Panc1 (cell line): ENCODE measurements at places on chromosomes 16 and 17.

DNA sequence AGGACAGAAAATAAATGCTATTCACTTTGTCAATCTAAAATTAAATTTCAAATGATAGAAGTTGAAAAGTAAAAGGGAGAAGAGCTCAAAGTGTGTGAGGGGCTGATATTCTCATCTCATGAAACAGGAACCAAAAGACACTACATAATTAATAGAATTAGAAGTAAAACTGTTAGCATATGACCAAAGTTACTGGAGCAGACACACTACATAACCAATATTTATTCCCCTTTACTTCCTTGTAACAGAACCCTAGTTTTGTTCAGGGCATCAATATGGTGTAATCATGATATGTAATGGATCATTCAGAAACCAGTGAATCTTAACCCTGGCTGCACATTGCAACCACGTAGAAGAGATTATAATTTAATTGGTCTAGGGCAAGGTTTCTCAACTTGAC, 109.5 kb upstream of the SIAH1 start:
- DNase-seq: no peak

GRCh38 chr16:90018652-90019542, at the start of gene DBNDD1:
Gene DBNDD1 (minus strand): TSS chr16:90019456. CDS start chr16:90019341, 115 bp downstream.
- DNase-seq: no peak

DNA sequence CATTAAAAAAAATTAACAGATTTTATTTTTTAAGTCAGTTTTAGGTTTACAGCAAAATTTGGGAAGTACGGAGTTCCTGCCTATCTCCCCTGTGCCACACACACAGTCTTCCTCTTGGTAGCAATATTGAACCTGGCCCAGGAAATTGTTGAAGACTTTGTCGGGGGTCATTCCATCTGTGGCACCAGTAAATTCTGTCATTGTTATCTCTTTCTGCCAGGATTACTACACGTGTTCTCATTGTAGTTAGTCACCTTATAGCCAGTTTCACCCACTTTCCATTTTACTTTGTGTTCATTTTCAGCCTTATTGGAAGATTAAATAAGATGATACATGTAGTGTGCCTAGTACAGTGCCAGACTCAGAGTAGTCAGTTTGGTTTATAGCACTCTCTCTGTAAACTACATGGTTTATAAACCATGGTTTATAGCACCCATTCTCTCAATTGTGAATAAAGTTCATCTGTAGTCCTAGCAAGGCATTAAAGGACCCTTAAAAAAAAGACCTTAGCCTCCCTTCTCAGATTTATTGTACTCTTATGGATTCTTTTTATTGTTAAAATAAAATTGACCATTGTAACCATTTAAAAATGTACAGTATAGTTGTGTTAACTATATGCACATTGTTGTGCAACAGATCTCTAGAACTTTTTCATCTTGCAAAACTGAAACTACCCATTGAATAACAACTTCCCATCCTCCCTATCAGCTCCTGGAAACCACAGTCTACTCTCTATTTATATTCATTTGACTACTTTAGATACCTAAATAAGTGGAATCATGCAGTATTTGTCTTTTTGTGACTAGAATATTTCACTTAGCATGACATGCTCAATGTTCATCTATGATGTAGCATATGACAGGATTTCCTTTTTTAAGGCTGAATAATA, 36.1 kb downstream of the NLK start:
- DNase-seq: no peak

GRCh38 chr16:1771188-1771863, at the start of gene NME3:
Gene NME3 (minus strand): TSS chr16:1771543. CDS start chr16:1771534, 9 bp downstream.
- DNase-seq: no peak

GRCh38 chr17:47980541-47980940, 9.6 kb downstream of the CDK5RAP3 start:
- no peak for DNase-seq

DNA sequence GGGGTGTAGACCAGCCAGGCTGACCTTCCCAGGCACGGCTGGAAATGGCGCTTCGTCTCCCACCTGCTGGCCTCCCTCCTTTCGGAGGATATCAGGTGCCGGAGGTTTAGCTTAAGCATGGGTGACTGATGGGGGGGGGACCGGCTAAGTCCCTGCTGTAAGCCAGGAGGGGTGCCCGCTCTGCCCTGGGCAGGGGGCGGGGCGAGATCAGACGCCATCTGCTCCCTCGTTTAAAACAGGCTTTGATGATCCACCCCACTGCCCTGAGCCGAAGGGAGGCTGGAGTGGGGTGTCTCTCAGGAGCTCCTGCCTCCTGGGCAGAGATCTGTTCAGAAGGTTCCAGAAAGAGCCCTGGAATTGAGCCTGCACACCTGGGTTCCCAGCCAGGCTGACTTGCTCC, 26.0 kb downstream of the C16orf74 start:
- no peak for DNase-seq

- no peak for DNase-seq
Observed at GRCh38 chr17:79939755-79940458, 95.8 kb downstream of the TBC1D16 start.

DNA sequence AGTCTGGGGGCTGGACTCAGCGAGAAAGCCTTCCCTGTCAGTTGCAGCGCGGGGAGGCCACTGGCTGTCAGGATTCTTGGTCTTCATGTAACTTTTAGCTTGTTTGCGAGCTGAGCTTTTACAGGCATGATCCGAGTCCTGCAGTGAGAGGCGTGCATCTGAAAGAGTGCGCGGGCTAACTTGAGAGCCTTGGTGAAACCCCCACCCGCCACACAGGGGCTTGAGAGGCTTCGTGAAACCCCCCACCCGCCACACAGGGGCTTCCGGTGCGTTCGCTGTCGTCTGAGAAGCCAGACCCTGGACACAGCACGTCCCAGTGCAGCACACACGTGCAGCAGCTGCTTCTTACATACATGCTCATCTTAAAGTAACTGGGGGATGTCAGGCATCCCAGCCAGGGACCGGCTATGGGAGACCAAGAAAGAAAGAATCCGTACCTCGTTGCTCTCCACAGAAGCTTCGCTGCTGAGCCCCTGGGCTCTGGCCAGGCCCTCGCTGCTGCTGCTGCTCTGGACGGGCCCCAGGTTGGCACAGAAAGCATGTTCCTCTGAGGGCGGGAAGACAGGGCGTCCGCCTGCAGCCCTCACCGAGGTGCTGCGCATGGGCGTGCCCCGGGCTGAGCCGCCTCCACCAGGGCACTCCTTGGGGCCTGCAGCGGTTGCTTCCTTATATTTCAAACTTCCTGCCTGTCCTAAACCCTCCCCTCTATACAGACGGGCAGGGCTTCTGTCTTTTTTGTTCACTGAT, 7.8 kb downstream of the NUDT16L1 start:
- no peak for DNase-seq

DNA sequence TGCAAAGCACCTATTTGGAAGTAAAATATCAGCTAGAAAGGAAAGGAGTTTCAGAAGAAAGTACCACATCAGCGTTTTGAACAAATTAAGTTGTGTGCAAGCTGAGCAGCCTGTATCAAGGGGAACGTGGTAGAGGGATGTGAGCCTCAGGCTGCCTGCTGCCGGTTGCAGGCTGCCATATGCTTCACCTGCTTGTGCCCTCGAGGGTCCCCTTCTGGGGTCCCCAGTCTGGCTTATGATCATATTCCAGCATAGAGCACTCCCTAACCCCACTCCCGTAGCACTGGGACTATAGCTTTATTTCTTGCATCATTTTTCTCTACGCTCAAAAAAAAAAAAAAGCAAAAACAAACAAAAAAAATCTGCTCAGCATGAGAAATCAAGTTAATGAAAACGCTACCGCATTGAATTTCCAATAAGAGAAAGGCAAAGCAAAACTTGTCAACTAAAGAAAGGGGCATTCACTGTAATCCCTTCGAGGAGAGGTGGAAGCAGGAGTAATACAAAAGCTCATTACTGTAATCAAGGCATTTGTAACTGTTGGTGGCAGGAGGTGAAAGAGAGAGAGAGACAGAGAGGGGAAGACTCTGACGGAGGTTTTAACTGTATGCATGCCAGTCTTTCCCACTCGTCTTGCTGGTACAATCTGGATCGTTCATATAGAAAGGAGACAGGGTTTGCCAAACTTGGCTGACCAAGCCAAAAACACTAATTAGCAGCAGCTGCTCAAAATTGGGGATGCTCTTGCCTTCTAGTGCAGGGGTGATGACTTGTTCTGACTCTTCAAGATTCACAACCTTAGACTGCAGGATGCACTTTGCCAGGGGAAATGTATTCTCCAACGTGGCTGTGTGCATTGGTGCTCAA, 258.2 kb upstream of the HSBP1 start:
- DNase-seq: no peak

DNA sequence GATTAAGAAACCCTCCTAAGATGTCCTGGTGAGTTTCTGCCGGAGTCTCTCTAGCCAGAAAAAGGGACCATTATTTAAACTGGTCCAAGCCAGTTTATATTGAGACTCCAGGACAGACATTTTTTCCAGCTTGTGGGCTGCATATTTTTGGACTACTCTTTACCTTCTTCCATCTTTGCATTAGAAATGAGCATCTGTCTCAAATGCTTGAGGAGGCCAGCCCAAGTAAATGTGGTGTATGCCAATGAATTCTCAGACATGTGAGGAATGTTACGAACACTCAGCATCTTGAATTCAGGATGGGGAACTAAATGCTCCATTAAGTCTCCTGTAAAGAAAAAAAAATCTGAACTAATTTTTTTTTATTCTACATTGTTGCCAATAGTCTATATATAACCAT, 18.4 kb downstream of the TUBD1 start:
- DNase-seq: no peak

GRCh38 chr17:79524213-79525187, 86.4 kb downstream of the RBFOX3 start:
- DNase-seq: no peak

DNA sequence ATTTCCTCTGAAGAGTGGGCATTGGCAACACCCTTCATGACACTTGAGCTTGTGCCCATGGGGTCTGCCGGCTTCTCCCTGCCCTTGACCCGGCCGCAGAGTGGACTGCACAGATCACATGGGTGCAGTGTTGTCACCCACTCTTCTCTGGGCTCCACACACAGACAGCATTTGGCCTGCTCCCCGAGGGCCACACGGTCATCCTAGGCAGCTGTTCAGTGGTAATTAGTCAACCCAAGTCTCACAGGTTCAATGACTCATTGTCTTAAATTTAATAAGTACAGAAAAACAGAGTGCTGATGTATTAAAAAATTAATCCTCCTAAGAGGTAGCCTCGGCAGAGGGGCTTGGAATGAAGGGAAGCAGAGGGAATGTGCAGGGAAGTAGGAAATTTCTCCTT, 204.8 kb downstream of the MSI2 start:
- DNase-seq: no peak

DNA sequence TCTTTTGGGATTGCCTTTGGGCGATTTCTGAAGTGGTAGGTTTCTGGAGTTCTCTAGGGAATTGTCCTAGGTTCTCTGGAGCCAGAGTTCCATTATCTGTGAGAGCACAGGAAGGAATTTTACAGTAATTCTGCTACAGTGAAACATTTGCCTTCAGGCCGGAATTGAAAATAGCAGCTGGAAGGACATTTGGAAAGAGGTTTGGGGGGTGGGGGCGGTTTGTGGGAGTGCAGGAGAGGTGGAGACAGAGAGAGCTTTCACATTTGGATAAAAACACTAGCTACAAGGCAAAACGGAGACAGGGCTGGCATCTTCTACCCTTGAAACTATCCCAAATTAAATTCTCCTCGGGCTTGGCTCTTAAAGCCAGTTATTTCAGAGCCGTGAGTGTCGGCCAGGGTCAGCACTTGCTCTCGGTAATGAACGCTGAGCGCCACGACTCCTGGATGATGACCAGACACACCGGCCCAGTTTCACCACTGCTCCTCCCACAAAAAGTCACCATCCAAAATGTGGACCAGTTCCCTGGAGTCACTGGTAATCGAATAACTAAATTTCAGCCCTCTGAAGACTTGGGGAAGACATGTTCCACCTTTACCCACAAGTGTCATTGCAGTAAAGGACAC, 67.7 kb upstream of the TANC2 start:
- no peak for DNase-seq

DNA sequence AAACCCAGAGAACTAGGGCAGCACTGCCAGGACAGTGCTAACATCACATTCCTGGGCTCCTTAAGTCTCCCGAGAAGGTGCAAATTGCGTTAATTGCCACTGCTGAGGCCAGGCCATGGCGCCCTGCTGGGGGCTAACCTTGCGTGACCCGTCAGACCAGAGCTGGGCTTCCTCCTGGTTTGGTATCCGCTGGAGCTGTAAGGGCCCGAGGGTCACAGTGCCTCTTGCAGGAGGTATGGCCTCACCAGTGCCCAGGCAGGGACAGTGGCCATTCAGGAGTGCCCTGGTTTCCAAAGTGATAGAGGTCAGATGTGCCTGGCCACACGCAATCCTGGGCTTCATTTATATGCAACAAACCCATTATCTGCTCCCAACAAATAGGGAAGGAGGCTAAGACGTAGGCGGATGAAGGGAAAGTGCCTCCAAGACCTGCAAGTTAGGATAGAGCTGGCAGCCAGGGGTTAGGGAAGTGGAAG, 17.7 kb upstream of the ADCY9 start:
- no peak for DNase-seq

- no peak for DNase-seq
Observed at GRCh38 chr16:23006380-23006779, 142.9 kb downstream of the USP31 start.

- DNase-seq: no peak
Observed at GRCh38 chr17:60656499-60656898, 21.2 kb upstream of the BCAS3 start.

GRCh38 chr16:14092561-14092960, 21.4 kb downstream of the MRTFB start:
- no peak for DNase-seq

DNA sequence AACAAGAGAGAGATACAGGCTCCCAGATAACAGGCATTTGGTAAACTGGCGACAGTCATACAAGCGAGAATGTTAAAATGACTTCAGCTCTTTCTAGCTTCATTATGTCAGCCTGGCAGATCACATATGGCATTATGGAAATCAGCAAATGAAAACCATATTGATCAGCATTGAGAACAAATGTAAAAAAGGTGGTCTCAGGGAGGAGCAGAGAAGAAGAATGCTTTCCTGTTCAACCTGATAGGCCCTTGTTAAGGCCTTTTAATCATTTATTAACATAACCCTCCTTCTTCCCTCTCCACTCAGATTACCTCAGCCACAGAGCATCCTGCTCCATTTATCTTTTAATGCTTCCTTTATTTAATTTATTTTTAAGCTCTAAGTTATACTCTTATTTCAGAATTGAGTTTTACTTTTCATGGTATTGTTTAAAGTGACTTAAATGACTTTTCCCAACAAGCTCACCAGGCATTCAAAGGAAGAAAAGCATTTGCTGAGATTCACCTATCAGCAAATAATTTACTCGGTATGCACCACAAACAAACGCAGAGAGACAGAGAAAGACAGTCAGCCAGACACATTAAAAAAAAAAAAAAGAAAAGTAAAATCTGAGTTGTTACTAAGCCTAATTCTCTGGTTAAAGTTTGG, 243.9 kb upstream of the TBX2 start:
- no peak for DNase-seq

GRCh38 chr17:82937411-82938371, 97.9 kb upstream of the ZNF750 start:
- no peak for DNase-seq

DNA sequence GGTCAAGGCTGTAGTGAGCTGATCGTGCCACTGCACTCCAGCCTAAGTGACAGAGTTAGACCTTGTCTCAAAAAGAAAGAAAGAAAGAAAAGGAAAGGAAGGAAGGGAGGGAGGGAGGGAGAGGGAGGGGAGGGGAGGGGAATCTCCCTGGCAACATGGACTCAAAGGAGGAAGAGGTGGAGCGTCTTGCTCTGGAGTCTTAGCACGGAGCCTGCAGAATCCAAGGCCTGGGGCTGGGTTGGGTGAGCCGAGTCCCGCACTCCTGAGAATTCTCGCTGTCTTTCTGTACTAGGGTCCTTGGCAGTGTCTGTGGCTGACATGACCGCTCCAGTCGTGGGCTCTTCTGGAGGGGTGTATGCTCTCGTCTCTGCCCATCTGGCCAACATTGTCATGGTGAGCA, 36.9 kb downstream of the C17orf75 start:
- DNase-seq: no peak
